ENCODE measurements at places on chromosomes 5 and 9.
A peak's percentile ranks its signal among the peaks of the same experiment; 100 is the strongest.

DNA sequence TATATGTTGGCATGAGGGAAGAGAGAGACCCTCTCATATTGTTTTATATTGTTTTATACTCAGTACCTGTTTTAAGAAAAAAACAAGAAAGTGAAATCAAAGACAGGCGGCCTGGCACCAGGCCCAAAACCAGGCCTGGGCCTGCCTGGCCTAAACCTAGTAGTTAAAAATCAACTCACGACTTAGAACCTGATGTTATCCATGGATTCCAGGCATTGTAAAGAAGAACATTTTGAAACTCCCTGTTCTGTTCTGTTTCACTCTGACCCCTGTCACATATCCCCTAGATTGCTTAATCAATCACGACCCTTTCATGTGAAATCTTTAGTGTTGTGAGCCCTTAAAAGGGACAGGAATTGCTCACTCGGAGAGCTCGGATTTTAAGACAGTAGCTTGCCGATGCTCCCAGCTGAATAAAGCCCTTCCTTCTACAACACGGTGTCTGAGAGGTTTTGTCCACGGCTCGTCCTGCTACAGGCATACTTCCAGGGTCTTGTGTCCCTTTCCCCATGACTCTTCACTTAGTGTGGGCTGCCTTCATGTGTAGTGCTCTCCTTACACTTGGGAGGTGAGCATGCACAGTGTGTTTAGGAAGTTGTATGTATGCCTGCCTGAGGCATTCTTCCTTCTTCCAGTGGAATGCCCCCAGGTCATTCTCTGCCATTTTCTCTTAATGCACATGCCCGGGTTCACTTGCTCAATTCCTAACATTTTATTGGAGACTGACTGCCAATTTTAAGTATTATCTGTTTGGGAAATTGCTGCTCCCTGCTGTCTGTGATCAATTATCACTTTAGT, 17.8 kb downstream of the TBCA start:
- no peak for DNase-seq

DNA sequence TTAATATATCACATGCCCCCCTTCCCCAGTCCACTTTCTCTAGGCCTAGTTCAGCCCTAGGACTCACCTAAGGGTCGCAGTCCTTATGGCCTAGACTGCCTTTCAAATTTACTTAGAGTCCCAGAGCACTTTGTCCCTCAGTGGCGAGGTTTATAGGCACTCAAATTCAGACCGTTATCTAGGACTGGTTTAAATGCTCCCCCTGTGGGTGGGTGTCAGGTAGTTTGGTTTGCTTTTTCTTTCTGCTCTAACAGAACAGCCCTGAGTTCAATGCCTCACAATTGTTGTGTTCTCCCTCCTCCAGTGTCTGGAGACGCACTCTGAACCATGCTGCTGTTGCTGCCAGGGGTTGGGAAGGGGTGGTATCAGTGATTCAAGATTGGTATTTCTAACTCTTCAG, 317.1 kb downstream of the MAT2B start:
- DNase-seq, result no peak

- peak; percentile 43 for DNase-seq
Observed at GRCh38 chr9:97529363-97530076, 28.1 kb downstream of the TMOD1 start.

GRCh38 chr5:65113771-65114170, 345.0 kb downstream of the CWC27 start:
- peak; percentile 29 for DNase-seq

DNA sequence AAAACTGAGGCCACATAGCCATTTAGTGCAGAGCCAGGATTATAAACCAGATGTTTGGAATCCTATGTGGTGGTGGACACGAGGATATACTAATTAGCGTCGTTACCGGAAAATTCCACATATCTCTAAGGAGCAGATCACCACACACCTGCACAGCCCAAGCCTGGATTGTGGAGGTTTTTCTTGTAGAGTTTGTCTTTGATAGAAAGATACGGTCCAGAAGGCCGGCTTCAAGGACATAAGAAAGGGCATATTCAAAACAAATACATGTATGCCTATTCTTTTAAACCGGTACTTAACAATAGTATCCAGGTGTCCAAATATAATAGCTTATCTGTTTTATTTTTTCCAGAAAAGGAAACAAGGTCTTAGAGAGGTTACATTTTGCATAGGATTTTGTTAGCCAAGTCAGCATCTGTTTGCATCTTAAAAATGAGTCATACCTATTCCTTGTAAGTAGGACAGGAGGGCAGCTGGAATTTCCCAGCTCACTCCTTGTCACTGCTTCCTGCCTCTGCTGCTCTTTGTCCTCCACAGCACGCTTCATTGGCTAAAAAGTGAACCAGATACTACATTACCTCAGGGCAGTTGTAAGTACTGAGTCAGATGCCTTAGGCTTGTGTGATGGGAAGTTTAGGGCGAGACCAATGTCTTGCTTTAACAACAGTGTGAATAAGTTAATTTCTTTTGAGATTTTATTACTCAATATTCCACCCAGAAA, 3.6 kb downstream of the TMC1 start:
- peak; percentile 100 for DNase-seq

- no peak for DNase-seq
Observed at GRCh38 chr5:39109606-39110005, 35.4 kb upstream of the RICTOR start.

DNA sequence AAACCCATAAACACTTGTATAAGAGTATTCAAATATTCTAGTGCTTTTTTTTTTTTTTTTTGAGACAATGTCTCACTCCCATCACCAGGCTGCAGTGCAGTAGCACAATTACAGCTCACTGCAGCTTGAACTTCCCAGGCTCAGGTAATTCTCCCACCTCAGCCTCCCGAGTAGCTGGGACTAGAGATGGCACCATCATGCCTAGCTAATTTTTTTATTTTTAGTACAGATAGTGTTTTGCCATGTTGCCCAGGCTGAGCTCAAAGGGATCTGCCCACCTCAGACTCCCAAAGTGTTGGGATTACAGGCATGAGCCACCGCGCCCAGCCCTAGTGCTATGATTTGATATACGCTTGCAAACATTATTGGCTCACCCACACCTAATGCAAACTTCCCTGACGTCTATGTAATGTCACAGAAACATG, 11.8 kb downstream of the IL6ST start:
- DNase-seq, result no peak

DNA sequence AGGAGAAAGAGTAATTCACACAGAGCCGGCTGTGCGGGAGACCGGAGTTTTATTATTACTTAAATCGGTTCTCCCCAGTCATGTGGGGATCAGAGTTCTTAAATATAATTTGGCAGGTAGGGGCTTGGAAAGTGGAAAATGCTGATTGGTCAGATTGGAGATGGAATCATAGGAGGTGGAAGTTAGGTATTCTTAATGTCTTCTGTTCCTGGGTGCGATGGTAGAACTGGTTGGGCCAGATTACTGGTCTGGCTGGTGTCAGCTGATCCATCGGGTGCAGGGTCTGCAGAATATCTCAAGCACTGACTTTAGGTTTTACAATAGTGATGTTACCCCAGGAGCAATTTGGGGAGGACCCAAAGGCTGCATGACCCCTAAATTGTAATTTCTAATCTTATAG, 4.6 kb upstream of the CERCAM start:
- DNase-seq, result no peak

DNA sequence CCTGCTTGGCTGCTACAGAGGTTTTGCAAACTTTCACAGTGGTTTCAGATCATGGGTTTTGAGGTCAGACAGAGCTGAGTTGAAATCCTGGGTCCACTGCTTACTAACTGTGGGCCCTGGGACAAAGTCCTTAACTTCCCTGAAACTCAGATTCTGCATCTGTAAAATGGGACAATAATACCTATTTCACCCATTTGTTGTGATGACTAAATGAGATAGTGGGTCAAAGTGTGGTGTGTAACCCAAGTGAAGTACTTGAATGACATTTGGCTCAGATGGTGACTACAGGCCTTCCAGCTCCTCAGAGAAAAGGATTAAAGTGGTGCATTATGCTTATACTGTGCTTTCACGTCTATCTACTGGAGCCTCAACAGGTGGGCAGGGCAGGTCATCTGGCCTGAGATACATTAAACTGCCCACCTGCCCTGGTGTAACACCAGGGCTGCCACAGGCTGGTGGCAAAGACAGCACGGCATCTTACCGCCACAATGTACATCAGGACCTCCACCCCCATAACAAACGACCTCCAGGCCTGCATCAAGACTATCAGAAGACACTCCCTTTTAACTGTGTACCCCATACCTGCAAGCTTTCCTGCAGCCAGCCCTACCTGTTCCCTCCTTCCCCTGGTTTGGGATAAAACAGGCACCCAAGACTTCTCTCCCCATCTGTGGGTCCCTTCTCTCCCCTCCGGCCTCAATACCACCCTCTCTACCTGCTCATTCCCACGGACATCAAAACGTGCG, 846 bp upstream of the TRAF1 start:
- no peak for DNase-seq

GRCh38 chr5:138460032-138460693, 5.1 kb upstream of the EGR1 start:
- no peak for DNase-seq

GRCh38 chr5:180599981-180600553, 8.8 kb upstream of the SCGB3A1 start:
- DNase-seq, result no peak

DNA sequence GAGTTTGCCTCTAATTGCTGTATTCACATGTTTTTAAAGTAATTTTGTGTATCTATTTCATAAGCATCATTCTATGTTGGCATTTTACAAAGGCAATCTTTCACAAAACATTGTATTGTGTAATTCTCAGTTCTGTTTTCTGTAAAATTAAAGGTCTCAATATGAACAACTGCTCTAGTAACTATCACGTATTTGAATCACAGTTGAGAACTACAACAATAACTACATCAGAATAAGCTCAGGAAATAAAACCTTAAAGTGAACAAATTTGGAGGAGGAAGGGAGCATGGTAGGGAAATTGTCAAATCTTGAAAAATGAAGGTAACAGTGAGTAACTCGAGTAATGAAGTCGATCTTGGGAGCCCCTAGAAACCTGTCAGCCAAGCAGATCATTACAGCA, 22.5 kb upstream of the CAMK4 start:
- no peak for DNase-seq

- no peak for DNase-seq
Observed at GRCh38 chr5:94771742-94772141, 153.3 kb downstream of the SLF1 start.

DNA sequence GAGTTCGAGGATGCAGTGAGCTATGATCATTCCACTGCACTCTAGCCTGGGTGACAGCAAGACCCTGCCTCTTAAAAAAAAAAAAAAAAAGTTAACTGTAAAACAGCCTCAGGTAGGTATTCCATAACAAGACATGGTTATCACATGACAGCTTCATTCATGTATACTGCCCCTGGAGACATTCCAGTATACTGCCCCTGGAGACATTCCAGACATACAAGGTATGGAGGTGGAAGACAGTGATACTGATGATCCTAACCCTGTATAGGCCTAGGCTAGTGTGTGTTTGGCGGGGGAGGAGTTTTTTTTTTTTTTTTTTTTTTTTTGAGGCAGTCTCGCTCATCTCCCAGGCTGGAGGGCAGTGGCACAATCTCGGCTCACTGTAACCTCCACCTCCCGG, 105.5 kb downstream of the RICTOR start:
- no peak for DNase-seq

- no peak for DNase-seq
Observed at GRCh38 chr5:139982975-139983240, 60.2 kb downstream of the NRG2 start.

DNA sequence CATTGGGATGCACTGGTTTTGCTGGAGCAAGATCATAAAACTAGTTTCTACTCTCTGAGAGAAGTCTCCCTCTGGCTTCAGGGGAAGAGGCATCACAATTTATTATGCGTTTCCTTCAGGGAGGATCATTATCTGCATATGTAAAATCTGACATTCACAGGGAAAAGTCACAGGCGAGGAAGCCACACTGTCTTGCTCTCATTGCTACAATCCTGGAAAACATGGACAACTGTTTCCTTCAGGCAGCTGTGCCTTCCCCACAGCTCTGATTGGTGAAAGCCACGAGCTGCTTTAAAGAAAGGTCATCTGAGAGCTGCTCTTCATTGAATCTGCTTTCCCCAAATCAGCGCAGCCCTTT, 397.8 kb downstream of the MED10 start:
- no peak for DNase-seq

DNA sequence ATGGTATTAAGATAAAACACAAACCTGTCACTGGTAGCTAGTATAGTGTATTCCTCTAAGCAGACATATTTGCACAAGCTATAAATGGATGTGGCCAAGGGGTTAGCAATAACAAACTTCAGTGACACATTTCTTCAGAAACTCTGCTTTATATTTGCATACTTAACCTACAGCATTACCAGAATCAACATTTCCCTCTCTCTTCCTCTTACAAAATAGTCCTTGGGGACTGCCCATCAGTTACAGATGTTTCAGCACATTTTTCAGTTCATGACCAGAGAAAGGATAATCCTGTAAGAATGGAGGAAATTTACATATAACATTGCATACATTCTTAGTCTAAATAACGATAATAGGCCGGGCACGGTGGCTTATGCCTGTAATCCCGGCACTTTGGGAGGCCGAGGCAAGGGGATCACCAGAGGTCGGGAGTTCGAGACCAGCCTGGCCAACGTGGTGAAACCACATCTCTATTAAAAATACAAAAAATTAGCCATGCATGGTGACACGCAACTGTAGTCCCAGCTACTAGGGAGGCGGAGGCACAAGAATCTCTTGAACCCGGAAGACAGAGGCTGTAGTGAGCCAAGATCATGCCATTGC, 25.3 kb upstream of the SLC1A1 start:
- no peak for DNase-seq

DNA sequence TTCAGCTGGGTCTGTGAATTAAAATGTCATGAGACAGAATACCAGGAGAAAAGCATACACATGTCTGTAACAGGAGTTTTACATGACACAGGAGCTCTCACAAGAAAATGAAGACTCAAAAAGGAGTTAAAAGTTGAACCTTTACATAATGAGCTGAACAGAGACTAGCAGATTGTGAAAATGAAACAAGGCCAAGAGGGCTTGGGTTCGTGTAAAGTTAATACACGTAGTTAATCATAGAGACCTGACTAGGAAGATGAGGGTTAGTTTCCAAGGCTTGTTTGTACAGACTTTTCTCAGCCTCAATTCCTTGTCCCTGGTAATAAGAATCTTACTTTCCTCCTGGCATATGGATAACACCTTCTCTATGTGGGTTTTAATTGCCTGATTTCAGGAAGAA, 1294.0 kb downstream of the MAT2B start:
- no peak for DNase-seq

- DNase-seq, result no peak
Observed at GRCh38 chr5:22621084-22621483, 232.1 kb downstream of the CDH12 start.

DNA sequence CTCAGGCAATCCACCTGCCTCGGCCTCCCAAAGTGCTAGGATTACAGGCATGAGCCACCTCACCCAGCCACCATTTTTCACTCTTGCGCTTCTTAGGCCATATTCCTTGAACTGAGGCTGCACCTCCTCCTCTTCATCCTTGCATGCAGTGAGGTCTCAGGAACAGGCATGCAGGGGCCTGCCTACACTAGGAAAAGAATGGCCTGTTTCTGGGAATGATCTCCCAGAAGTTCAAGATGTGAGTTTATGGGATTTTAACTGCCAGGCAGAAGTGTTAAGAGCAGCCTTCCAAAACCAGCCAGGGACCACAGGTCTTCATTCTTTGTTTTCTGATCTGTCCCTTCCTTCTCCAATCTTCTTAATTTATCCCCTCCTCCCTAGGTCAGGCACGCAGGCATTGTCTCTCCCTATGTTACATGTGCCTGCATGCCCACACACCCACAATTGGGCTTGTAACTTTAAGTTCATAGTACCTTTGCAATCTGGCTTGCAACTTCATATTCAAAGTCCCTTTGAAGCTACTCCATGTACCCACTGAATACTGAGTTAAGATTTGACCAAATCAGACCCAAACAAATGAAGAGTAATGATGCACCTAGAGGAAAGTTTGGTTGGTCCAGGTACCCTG, 10.5 kb upstream of the HSPA4 start:
- DNase-seq, result no peak

All from IMR-90 (cell line).